ENCODE measurements at places on chromosomes 7 and 10. TPM values are rescaled to one million over a fixed set of nuclear protein-coding genes. Genes with fewer than 3 reads are reported as not detected.

The LRRN3 gene
- total RNA-seq: 0.98 TPM

GRCh38 chr10:131427281-131427680, 115.8 kb upstream of the TCERG1L start:
- no peaks in the 10 kb centered on the region for H3K27me3 ChIP-seq
- H3K27ac ChIP-seq: no peak overlapping the region
- no peaks in the 10 kb centered on the region for H3K36me3 ChIP-seq
- peaks cover 17% of the 10 kb centered on the region for H3K4me1 ChIP-seq

GRCh38 chr7:106523482-106523881, 137.5 kb downstream of the CCDC71L start:
- H3K4me3 ChIP-seq: no peak overlapping the region
- no peaks in the 10 kb centered on the region for H3K36me3 ChIP-seq
- no peaks in the 10 kb centered on the region for H3K4me1 ChIP-seq
- no peak for DNase-seq

- no peak for DNase-seq
- no peaks in the 10 kb centered on the region for H3K36me3 ChIP-seq
- H3K4me3 ChIP-seq: no peak overlapping the region
- no peaks in the 10 kb centered on the region for H3K27me3 ChIP-seq
These were observed 91.5 kb downstream of the GSDME start for GRCh38 chr7:24665564-24666294.

The ACTR3C gene
- 24.1 TPM for total RNA-seq

The BBIP1 gene
- total RNA-seq: 15.2 TPM

- H3K36me3 ChIP-seq: no peaks in the 10 kb centered on the region
- no peak for DNase-seq
- H3K4me3 ChIP-seq: no peak overlapping the region
These were observed 46.1 kb upstream of the APBB1IP start for GRCh38 chr10:26391701-26392695.

DNA sequence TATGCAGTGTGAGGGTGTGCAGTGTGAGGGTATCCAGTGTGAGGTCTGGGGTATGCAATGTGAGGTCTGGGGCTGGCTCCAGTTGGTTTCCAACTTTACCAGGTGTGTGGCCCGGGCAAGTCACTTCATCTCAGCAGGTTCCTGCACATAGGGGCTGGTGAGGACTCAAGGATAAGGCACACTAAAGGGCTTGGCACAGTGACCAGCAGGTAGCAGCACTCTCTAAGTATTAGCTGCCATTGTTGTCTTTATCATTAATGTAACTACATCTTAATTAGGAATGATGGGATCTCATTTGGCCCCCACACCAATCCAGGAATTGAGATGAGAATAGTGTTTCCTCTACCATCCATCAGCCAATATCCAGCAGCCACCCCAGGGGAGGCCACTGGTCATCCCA, 117.3 kb downstream of the KCNMA1 start:
- H3K27ac ChIP-seq: no peak overlapping the region
- no peaks in the 10 kb centered on the region for H3K36me3 ChIP-seq
- no peak overlapping the region for H3K4me3 ChIP-seq
- H3K27me3 ChIP-seq: no peaks in the 10 kb centered on the region

DNA sequence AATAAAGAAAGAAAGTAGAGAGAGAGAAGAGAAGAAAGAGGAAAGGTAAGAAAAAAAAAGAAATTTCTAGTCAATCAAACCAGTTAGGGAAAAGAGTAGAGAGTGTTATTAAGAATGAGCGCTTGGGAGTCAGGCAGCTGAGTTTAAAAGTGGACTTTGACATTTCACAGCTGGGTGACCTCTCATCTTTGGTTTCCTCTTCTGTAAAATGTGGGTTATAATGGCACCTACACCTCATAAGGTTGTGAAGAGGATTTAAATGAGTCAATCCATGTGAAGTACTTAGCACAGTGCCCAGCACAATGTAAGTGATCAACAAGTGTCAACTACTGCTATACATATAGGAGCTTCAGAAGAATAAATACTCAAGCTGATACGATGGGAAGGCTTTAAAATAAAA, 12.2 kb downstream of the HOXA1 start:
- no peak overlapping the region for H3K27ac ChIP-seq
- no peak overlapping the region for H3K4me3 ChIP-seq
- peaks cover 10% of the 10 kb centered on the region for H3K27me3 ChIP-seq
- DNase-seq: no peak
- H3K4me1 ChIP-seq: no peaks in the 10 kb centered on the region

GRCh38 chr7:111528331-111528730, 34.0 kb downstream of the IMMP2L start:
- no peaks in the 10 kb centered on the region for H3K36me3 ChIP-seq
- peaks cover 14% of the 10 kb centered on the region for H3K4me1 ChIP-seq
- H3K27me3 ChIP-seq: no peaks in the 10 kb centered on the region

The DNAJC2 gene
- total RNA-seq: 12.0 TPM

GRCh38 chr7:30057741-30058140, 29.5 kb downstream of the PLEKHA8 start:
- no peak overlapping the region for H3K27ac ChIP-seq
- no peaks in the 10 kb centered on the region for H3K27me3 ChIP-seq
- no peaks in the 10 kb centered on the region for H3K4me1 ChIP-seq
- H3K4me3 ChIP-seq: no peak overlapping the region

The LRRC18 gene
- not detected for total RNA-seq

DNA sequence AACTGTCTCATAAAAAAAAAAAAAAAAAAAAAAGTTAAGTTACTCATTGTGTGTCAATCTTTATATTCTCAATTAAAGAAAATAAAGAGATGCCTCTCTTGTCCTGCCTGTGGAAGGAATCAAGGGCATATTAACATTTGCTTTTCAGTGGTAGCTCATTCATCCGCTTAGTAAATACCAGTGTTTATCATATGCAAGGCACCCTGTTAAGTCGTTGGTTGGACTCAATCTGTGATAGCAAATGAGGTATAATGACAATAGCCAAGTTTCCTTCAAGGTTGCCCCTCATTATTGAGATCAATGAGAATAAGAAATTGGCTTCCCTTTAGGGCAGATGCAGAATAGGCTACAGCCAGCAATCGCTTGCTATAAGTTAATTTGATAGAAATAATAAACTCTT, 812.7 kb upstream of the COBL start:
- no peak overlapping the region for H3K27ac ChIP-seq
- H3K4me3 ChIP-seq: no peak overlapping the region
- DNase-seq: no peak
- H3K27me3 ChIP-seq: no peaks in the 10 kb centered on the region
- H3K4me1 ChIP-seq: no peaks in the 10 kb centered on the region
- H3K36me3 ChIP-seq: no peaks in the 10 kb centered on the region

The FFAR4 gene
- total RNA-seq: 1.5 TPM

DNA sequence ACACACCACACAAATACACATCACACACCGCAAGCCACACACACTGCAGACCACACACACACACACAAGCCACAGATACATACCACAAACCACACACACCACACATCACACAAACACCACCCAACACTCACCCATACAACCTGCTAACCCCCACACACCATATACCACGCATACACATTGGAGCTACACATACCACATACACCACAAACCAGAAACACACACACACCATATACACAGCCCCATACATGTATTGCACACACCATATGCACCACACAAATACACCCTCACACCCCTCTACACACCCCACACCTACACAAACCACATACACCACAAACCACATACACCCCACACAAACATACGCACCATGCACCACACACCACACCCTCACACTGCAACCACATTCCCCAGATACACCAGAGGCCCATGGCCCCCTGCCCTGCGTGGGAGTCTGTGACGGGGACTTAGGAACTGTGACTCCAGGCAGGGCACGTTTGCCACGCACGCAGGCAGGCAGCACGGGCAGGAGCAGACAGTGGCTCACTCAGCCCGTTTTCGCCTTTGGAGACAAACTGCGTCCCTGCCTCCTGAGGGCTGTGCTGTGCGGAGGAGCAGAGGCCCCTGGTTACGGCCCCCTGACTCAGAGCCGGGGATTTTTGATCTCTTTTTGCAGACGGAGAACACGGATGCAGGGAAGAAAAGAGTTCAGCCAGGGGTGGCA, 52.6 kb downstream of the TMEM209 start:
- DNase-seq: no peak
- peaks cover 12% of the 10 kb centered on the region for H3K4me1 ChIP-seq
- H3K36me3 ChIP-seq: no peaks in the 10 kb centered on the region
- H3K27me3 ChIP-seq: no peaks in the 10 kb centered on the region

GRCh38 chr10:124092860-124093773, at the start of gene CHST15:
TSS of gene CHST15 (minus strand) at chr10:124093598. CDS start at chr10:124046212, 47,386 bp downstream.
- peak within 1 kb of the TSS; percentile 86 for H3K27ac ChIP-seq
- peak within 1 kb of the TSS; percentile 91 for H3K4me3 ChIP-seq
- H3K36me3 ChIP-seq: no peaks in the 10 kb centered on the region
- no peak for DNase-seq
- H3K4me1 ChIP-seq: peaks cover 40% of the 10 kb centered on the region

GRCh38 chr7:105759670-105760550, 116.5 kb downstream of the ATXN7L1 start:
- H3K36me3 ChIP-seq: no peaks in the 10 kb centered on the region
- H3K4me1 ChIP-seq: peaks cover 16% of the 10 kb centered on the region
- no peak for DNase-seq
- H3K27me3 ChIP-seq: no peaks in the 10 kb centered on the region

- H3K4me1 ChIP-seq: no peaks in the 10 kb centered on the region
- DNase-seq: no peak
- no peak overlapping the region for H3K27ac ChIP-seq
- no peak overlapping the region for H3K4me3 ChIP-seq
These were observed 115.2 kb downstream of the PLXNA4 start for GRCh38 chr7:132461032-132461592.

DNA sequence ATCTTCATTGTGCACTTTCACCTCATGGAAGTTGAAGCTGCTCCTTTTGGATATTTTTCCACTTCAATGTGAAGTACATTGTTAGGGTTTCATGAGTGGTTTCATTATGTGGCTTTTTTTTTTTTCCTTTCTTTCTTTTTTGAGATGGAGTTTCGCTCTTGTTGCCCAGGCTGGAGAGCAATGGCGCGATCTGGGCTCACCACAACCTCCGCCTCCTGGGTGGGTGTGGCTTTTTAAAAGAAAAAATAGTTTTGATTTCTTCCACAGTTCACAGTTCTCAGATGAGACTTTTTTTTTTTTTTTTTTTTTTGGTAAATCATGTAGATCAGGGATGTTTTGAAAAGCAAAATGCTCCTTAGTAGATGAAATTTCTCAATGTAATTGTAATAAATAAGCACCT, 652.3 kb upstream of the ANKRD30A start:
- H3K4me3 ChIP-seq: no peak overlapping the region
- no peaks in the 10 kb centered on the region for H3K27me3 ChIP-seq
- no peak for DNase-seq
- no peak overlapping the region for H3K27ac ChIP-seq

GRCh38 chr7:141147482-141147881, 73.6 kb downstream of the TMEM178B start:
- DNase-seq: no peak
- no peaks in the 10 kb centered on the region for H3K4me1 ChIP-seq
- no peaks in the 10 kb centered on the region for H3K27me3 ChIP-seq
- no peaks in the 10 kb centered on the region for H3K36me3 ChIP-seq
- no peak overlapping the region for H3K27ac ChIP-seq

DNA sequence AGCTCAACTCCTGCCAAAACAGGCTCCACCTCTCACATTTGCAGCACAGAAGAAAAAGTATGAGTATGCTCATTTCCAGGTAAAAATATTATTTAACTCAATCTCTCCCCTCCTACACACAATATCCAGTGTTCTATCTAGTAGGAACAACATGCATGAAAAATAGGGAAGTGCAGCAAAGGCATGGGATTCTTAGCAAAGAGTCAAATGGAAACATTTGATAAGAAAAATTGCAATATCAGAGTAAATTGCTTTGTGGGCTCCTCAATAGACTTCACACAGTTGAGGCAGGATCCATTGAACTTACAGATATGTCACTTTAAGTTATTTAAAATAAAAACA, 150.9 kb downstream of the ANK3 start:
- no peaks in the 10 kb centered on the region for H3K27me3 ChIP-seq
- peaks cover 12% of the 10 kb centered on the region for H3K4me1 ChIP-seq
- H3K27ac ChIP-seq: no peak overlapping the region
- DNase-seq: no peak

DNA sequence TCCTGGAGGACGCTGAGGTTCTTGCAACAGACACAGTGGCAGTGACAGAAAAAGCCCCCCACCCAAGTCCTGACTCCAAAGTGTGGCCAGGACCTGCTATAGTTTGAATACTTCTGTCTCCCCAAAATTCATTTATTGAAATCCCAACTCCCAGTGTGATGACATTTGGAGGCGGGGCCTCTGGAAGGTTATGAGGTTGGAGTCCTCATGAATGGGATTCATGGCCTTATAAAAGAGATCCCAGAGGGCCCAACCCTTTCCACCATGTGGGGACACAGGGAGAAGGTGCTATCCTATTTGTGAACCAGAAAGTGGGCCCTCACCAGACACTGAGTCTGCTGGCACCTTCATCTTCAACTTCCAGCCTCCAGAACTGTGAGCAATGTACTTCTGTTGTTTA, 18.3 kb downstream of the ANXA11 start:
- peaks cover 4% of the 10 kb centered on the region for H3K36me3 ChIP-seq
- peak overlapping the region; percentile 58 for H3K27ac ChIP-seq
- peaks cover 94% of the 10 kb centered on the region for H3K4me1 ChIP-seq
- no peak for DNase-seq
- H3K4me3 ChIP-seq: no peak overlapping the region

DNA sequence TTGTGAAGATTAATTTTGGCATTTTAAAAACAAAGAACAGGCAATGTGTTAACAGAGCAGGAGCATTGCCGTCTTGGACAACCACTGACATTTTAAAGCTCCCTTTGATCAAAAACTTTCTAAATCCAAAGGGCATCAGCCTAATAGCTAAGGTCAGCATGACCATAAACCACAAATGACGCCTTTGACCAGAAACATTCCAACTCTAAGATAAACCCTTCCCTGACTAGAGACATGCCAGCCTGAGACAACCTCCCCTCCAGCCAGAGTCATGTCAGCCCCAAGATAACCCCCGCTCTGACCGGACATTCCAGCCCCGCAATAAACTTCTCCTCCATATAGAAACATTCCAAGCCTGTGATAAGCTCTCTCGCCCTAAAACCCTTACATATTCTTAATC, 949.4 kb upstream of the POT1 start:
- no peaks in the 10 kb centered on the region for H3K27me3 ChIP-seq
- H3K36me3 ChIP-seq: no peaks in the 10 kb centered on the region
- no peak overlapping the region for H3K27ac ChIP-seq

- no peak for DNase-seq
- no peaks in the 10 kb centered on the region for H3K36me3 ChIP-seq
- H3K4me1 ChIP-seq: peaks cover 34% of the 10 kb centered on the region
- H3K27ac ChIP-seq: peak overlapping the region; percentile 90
These were observed 1.2 kb downstream of the GPNMB start for GRCh38 chr7:23247603-23248335.

The CCL26 gene
- not detected for total RNA-seq

Measured in vagina (tissue), 2 donors.